ENCODE measurements at places on chromosomes 7 and 10.

DNA sequence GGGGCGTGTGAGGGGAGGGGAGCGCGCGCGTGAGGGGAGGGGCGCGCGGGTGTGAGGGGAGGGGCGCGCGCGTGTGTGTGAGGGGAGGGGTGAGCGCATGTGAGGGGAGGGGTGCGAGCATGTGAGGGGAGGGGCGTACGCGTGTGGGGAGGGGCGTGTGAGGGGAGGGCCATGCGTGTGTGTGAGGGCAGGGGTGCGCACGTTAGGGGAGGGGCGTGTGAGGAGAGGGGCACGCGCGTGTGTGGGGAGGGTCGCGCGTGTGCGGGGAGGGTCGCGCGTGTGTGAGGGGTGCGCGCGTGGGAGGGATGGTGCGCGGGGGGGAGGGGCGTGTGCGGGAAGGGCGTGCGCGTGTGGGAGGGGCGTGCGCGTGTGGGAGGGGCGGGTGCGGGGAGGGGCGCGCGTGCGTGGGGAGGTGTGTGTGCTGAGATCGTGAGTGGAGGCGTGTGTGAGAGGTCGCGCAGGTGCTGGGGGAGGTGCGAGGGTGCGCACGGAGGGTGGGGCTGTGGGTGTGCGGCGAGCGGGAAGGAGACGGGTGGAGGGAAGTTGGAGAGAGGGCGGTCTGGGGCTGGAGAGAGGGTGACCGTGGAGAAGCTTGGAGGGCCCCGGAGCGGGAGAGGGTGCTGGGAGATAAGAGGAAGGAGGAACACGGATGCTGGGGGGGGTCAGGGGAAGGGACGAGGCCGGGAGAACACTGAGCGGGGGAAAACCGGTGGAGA is 19.7 kb downstream of the MXI1 start:
- peak; percentile 89 for DNase-seq

GRCh38 chr10:77524281-77524711 is 113.3 kb downstream of the KCNMA1 start:
- no peak for DNase-seq

GRCh38 chr7:27116031-27116961 is 13.8 kb upstream of the HOXA2 start:
- no peak for DNase-seq

DNA sequence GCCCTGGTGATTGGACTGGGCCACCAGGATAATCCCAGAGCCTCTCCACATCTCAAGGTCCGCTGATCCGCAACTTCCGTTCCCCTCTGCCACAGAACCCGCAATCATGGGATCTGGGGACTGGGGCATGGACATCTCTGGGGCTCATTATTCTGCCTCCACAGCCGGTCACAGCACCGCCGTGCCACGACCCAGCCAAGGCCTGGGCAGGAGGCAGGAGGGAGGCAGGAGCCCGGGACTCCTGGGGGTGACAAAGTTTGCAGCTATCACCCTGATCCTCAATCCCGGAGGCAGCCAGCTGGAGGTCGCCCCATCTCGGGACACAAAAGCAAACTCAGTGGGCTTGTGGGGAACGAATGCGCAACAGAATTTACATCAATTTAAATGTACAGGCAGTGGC is 42.9 kb upstream of the TNRC18 start:
- DNase-seq = no peak

DNA sequence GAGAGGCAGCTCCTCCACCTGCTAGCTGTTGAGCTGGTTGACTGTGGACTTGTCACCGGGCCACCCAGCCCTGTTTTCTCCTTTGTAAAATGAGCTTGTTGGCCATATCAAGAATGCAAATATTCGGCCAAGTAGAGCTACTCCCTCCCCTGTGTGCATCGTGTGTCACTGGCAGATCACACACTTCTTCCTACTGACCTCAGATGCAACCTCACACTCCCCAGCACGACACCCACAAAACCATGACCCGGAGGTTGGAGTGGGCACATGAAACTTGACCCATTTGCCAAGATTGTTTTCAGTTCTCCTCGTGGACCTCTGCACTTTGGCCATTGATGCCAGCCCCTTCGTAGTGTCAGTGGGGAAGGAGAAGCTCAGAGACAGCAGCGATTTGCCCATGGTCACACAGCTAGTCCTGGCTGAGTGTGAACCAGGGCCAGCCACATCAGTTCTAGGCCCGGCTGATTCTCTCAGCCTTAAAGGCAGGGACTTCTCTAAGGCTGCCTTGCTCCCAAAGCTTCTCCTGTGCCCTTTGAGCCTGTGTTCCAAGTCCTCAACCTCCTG is 101.1 kb downstream of the CDH23 start:
- DNase-seq = no peak

GRCh38 chr7:100048680-100049079 is 894 bp upstream of the ZSCAN21 start:
- DNase-seq = no peak

- no peak for DNase-seq
Observed at GRCh38 chr10:97648562-97649404, 8.3 kb downstream of the PI4K2A start.

DNA sequence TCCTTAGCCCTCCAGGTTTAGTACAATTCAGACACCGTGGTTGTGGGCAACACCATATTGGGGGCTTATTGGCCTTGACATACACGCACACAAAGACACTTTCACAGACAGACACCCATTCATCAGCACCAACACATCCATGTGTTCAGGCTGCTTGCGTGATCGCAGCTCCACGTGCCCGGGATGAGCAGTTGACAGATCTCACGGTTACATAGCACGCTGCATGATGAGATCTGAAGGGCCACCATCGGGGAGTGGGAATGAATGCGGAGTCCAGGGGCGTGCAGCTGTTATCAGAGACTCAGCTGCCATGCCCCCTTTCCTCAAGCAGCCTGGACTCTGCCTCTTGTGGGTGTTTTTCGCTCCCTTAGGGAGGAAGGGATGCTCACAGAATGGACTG is 285.2 kb downstream of the USP6NL start:
- DNase-seq = no peak

GRCh38 chr7:110502888-110503465 is 588.0 kb upstream of the LRRN3 start:
- no peak for DNase-seq

- no peak for DNase-seq
Observed at GRCh38 chr7:3956949-3957348, 655.9 kb downstream of the SDK1 start.

DNA sequence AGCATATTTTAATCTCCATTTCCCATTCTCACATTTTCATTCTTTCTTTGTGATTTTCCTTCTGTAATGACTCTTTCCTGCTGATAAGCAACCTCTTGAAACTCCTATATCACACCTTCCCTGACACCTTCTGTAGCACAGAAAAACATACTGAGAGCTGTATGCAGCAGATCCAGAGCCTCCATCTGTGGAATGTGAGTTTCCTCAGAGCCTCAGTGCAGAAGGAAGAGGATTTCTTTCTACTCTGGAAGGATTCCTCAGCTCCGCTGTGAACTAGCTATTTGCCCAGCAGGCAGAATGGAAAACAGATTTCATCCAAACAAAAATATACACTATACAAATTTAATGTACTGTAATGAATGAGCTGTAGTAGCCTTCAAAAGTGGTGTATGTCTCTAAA is 841.3 kb upstream of the ZWINT start:
- no peak for DNase-seq

- DNase-seq = no peak
Observed at GRCh38 chr10:120688928-120689327, 162.2 kb upstream of the WDR11 start.

DNA sequence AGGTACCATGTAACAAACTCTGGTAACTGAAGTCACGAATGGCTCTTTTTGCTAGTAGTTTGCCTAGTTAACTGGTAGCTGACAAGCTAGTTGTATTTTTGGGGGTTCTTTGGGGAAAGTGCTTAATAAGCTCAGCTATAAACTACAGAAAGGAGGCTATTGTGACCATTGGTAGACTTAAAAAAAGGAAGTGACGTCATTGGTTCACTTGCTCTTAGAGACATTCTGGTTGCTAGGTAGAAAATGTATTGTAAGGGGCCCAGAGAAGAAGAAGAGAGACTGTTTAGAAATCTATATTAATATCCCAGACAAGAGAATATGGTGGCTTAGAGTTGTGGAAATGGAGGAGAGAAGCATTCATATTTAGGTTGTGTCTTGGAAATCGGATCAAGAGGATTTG is 103.0 kb downstream of the NXPH1 start:
- DNase-seq = no peak

DNA sequence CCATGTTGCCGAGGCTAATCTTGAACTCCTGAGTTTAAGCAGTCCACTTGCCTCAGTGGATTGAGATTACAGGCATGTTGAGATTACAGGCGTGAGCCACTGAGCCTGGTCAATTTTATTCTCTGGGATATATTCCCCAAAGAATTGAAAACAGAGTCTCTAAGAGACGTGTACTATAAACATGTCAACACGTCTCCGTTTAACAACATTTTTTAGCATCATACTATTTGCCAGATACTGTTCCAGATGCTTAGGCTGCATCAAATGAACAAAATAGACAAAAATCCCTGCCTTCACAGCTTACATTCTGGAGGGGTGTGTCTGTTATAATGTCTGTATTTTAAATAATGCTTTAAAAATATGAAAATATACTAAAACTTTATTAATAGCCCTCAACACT is 54.1 kb upstream of the PRKG1 start:
- DNase-seq = no peak

DNA sequence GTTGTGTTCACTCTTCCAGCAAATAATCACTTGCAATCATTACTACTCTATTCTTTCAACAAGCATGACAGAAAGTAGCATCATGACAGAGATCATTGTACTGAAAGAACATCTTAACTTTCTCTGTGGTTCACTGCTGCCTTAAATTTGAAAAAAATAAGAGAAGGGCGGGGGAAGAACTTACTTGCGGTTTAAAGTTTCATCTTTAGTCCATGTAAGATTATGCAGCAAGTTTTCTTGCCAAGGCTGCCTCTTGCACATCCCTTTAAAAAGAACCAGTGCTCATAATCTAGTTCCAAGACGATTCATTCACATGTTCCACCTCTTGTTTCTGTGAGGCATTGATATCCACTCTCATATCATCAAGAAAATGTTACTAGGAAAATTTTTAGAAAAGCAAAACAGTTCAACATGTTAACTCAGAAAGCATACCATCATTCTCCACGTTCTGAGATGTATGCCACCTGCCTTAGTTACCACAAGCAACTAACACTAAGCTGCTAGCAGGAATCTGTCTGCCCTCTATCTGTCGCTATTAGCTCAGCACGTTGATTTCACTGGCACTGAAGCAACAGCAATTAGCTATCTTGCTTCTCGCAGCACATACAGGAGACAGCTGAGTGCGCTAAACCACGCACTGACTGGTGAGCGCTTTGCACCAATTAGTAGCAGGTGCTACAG is at the start of gene PCDH15:
TSS of gene PCDH15 (minus strand) at position 491 of the 681 bp plus-strand sequence. CDS start 136,969 bp downstream, outside the sequence.
- DNase-seq = no peak

- DNase-seq = no peak
Observed at GRCh38 chr10:27540672-27541071, 36.6 kb downstream of the RAB18 start.

DNA sequence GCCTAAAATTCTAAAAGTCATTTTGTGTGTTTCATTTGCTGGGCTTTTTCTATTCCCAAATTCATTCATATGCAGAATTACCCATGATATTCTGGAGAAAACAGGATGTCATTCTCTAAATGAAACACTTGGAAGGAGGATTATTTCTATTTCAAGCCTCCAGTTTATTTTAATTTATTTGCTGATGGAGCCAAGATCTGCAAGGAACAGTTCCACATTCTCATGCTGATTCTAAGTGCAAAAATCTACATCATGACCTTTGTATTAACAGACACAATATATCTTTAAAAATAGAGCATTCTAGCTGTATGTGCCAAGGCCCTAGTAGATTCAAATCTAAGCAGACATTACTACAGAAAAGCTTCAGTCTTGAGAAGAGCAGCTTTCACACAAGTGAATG is 51.3 kb upstream of the KCND2 start:
- no peak for DNase-seq

DNA sequence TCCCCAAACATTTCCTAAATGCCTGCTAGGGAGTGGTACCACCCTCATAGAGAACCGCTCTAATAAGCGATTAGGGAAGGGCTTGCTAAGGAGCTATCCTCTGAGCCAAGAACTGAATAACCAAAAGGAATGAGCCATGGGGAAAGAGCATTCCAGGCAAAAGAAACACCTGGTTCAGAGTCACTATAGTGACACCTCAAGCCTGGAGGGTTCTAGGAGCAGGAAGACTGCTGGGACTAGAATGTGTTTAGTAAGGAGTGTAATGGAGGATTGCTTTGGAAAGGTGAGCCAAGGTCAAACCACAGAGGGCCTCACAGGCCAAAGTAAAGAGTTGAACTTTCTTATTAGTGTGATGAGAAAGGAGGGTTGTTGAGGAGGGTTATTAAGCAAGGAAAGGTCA is 38.7 kb upstream of the NRBF2 start:
- no peak for DNase-seq

GRCh38 chr7:39493934-39494333 is 72.3 kb upstream of the YAE1 start:
- DNase-seq = no peak

DNA sequence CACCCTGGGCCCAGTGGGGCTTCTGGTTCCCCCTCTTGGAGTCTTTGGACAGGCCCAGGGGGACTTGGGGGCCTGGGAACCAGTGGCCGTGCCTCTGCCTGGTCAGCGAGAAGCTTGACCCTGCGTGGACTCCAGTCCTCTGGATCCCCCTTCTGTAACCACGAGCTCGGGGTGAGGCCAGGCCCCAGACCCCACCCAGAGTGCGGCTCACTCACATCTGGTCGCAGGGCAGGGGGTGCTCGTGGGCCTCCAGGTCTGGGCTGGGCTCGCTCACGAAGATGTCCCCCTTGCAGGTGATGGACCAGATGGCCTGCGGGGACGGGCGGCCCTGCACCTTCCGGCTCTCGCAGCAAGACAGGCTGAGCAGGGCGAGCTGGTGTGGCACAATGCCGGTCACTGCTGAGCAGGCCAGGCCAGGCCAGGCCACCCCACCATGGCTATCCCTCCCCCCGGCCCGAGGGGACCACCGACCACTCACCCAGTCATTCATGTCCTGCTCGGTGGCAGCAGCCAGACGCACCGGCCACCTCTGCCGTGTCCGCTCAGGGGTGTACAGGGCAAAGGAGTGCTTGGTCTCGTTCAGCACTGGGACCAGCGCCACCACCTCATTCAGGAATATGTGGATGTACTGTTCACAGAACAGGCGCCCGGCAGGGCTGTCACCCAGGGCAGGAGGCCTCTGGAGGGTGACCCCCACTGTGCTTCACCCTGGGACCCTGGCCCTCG is 19.7 kb downstream of the BHLHA15 start:
- DNase-seq = peak; percentile 62

GRCh38 chr7:79877874-79878465 is 256.7 kb upstream of the GNAI1 start:
- no peak for DNase-seq

GRCh38 chr10:48364659-48365405 is 58.4 kb downstream of the MAPK8 start:
- DNase-seq = no peak

All from suprapubic skin (tissue), 4 donors.